ENCODE measurements at places on chromosomes 13 and 19.

- DNase-seq = no peak
Observed at GRCh38 chr13:65892859-65893258, 1337.3 kb downstream of the PCDH9 start.

- no peak for DNase-seq
Observed at GRCh38 chr13:74966814-74967424, 515.0 kb downstream of the TBC1D4 start.

DNA sequence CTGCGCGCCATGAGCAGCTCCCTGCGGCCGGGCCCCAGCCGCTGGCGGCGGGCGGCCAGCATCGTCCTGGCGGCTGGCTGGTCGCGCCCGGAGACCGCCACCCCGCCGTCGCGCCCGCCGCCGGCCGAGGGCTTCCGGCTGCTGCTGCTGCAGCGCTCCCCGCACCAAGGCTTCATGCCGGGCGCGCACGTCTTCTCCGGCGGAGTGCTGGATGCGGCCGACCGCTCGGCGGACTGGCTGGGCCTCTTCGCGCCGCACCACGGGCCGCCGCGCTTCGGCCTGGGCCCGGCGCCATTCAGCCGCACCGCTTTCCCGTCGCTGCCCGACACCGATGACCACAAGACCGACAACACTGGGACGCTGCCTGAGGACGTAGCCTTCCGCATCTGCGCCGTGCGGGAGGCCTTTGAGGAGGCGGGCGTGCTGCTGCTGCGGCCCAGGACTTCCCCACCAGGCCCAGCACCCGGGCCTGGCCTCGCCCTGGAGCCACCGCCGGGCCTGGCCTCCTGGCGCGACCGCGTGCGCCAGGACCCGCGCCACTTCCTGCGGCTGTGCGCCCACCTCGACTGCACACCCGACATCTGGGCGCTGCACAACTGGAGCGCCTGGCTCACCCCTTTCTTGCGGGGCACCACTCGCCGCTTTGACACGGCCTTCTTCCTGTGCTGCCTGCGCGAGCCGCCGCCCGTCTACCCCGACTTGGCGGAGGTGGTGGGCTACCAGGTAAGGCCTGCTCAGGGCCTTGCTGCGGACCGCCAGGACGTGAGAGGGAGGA is 518 bp downstream of the NUDT19 start:
- peak; percentile 75 for DNase-seq

GRCh38 chr13:29956853-29957252 is 106.4 kb upstream of the UBL3 start:
- no peak for DNase-seq

GRCh38 chr19:17235300-17235970 is 9.4 kb downstream of the OCEL1 start:
- DNase-seq = peak; percentile 63

Data from HT-29 (cell line).